ENCODE measurements at places on chromosomes 1 and 21.

DNA sequence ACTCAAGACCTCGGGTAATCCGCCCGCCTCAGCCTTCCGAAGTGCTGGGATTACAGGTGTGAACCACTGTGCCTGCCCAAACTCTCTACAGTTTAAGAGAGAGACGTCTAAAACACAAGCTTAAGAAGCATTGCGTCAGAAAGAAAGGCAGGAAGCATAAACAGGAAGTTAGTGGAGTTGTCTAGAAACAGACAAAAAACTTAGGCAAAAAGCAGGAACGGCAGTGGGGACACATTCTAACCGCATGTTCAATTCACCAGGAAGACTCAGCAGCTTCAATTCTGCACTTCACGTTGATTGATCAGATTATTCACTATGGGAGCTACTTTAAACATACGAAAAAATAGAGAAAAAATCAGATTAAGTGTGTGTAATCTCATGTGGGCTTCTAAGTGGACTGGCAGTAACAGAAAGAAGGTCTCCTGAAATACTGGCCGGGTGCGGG lies 7.4 kb downstream of the CFAP74 start:
- DNase-seq = no peak

GRCh38 chr1:213586587-213586972 lies 401.2 kb upstream of the PROX1 start:
- no peak for DNase-seq

DNA sequence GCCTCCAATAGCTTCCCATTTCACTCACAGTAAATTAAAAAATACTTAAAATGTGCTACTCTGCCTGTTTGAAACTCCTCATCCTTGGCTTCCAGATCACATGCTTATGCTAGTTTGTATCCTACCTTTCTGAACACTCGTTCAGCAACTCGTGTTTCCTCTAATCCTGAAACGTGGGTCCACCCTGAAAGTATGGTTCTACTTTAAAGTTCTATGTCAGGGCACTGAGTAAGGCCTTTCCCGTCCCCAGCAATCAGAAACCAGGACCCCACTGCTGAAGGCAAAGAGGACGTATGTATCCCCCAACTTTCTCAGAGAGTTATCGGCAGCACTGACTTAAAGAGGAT lies 419 bp upstream of the TSEN15 start:
- DNase-seq = no peak

- no peak for DNase-seq
Observed at GRCh38 chr1:53432611-53433010, 26.6 kb upstream of the DMRTB1 start.

DNA sequence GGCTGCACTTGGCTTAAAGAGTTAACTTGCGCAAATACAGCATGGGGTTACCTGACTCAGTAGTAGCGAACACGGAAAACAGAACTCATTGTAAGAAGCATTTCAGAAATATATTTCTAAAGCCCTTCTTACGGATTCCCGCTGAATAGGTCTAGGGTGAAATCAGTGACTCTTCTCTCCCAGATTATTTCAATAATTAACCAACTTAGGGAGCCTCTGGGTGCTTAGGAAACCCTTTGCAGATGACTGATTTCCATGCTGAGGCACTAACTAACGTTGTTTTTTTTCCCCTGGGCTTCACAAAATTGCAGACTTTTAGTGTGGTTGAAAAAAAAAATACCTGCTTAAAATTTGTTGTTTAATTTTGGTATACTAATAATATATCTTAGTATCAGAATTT lies 40.3 kb downstream of the BTG3 start:
- no peak for DNase-seq

DNA sequence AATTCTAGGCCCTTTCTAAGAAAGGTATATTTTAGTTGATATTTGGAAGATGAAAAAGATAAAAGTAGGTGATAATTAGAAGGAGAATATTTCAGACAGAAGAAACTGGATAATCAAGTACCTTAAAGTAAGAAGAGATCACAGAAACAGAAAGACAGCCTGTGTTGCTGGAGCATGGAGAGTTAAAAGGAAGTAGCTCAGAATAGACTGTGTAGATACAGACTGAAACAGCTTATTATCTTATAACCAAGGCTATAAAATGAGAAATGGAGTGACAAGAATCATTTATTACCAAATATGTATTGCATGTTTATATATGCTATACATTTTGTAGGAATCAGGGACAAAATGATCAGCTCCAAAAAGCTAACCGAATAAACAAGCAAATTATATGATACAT lies 1120.3 kb downstream of the BRINP3 start:
- DNase-seq = no peak

DNA sequence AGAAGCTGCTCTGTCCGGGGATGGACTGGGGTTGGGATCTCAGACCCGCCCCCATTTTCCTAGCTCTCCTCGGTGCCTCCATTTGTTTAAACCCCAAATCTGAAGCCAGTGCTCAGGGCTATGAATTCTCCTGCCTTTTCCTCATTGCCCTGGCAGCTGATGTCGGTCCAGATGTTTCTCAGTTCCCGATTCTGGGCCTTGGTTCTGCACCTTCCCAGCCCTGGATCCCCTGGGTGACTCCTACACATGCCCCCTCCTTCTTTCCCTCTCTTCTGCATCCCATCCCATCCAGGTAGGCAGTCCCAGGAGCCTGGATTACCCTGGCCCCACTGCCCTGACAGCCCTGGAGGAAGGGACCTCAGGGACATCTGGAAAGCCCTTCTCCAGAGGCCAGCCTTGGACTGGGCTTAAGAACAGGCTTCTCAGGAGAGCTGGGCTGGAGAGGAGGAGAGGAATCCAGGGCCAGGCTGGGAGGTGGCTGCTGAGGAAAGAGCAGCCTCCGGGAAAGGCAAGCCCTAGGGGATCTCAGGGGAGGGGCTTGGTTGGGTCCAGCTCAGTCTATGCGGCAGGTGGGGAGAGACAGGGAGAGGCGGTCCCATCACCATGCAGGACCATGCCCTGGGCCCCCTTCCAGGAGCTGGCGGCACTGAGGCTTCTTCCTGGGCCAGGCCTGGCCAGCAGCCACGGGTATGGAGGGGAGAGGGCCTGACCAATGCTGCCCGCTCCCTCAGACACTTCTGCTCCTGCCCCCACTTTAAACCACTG lies 6.8 kb upstream of the EPS8L3 start:
- no peak for DNase-seq

DNA sequence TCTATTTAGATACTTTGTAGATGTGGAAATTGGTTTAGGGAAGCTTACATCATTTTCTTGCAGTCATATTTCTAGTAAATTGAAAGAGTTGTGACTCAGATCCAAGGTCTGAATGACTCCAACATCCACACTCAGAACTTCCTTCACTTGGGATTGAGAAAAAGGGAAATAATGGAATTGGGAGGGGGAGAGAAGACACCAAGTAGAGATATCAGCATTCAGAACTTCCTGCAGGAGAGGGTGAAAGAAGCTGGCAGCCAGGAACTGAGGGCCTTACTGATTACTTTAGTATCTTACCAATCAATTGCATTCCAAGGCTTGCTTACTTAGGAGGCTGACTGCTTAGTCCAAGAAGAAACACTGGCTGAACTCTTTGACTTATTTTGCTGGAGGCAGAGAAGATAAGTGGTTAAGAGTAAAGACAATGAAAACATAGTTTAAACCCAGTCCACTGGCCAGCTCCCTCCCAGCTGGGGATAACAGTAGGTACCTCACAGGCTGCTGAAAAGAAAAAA lies 21.7 kb downstream of the APP start:
- DNase-seq = no peak

DNA sequence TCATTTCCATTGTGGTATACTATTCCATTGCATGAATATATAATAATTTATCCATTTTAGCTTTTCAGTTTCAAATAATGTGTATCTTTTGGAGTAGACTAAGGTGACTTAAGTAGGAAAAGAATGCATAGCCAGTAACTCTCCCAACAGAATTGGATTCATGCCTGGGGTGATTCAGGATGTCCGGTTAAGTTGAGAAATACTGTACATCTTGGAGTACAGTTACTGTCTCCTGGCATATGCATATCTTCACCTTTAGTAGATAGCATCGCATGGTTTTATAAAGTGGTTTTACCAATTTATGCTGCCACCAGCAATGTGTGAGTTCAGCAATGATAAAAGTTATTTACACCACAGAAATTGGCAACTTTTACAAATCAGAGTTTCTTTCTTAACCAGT lies 18.6 kb upstream of the SLC6A9 start:
- no peak for DNase-seq

DNA sequence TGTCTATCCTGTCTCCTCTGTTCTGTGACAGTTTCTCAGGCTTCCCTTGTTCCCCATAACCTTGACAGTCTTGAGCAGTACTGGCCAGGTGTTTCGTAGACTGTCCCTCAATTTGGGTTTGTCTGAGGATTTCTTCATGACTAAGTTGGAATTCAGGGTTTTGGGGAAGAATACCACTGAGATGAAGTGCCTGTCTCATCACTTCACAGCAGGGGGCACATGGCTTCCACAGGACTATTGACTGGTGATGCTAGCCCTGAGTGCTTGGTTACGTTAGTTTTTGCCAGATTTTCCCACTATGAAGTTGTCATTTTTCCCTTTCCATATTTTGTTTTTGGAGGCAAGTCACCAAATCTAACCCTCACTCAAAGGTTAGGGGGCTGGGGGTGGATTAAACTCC lies 45.7 kb downstream of the CDCP2 start:
- no peak for DNase-seq

GRCh38 chr21:25722631-25723030 lies 12.1 kb downstream of the ATP5PF start:
- no peak for DNase-seq

- DNase-seq = no peak
Observed at GRCh38 chr1:174428033-174428432, 19.7 kb upstream of the GPR52 start.

DNA sequence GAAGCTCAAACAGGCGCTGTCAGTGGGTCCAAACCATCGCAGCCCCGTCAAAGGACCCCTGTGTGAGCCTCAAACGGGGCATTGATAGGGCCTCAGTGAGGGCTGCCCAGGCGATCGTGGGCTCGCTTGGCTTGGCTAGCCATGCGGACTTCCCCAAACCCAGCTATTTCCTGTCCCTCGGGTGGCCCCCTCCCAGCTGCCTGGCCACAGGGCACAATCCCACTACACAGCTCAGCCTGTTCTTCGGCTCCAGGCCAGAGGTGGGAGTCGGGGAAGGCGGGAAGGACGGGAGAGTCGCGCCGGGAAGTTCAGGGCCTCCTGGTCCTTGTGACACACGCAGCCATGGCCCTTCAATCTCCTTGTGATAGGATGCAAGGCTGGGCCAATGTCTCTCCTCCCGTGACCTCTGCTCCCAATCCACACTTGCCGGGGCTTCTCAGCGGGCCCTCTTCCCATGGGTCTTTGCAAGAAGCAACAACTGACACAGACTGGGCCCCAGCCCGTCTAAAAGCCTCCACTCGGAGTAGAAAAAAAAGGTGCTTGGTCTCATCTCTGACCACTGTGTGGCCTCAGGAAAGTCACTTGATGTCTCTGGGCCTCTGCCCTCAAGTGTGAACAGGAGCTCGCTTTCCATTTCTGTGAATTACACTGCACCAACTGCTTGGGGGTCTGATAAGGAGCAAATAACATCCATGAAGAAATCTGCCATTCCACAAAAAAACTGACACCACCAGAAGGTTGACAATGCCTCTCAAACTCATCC lies 7.1 kb upstream of the MATN1 start:
- DNase-seq = no peak

DNA sequence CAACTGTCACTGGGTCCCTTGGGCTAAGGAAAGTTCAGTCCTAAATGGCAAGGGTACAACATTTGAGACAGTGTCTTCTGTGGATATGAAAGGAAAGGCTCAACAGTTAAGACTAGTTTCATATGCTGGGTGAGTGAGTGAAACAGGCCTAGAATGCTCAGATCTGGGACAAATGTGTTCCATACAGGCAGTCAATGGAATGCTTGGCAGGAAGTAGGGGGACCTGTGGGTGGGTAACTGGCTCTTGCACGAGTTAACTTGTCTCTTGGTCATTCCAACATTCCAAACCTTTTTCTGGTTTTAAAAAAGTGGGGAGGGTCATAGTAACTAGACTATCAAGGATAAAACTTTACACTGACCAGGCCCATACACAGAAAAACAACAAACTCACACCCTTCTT lies 17.8 kb upstream of the ADAM30 start:
- DNase-seq = no peak

DNA sequence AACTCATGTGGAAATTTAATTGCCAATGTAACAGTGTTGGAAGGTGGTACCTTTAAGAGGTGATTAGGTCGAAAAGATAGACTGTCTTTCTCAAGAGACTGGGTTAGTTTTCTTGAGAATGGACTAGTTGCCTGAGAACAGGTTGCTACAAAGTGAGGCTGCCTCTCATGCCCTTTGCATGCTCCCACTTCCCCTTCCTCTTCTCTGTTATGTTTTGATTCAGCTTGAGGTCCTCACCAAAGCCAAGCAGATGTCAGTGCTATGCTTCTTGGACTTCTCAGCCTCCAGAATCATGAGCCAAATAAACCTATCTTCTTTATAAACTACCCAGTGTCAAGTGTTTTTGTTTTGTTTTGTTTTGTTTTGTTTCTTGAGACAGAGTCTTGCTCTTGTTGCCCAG lies 187.0 kb upstream of the RUNX1 start:
- no peak for DNase-seq

DNA sequence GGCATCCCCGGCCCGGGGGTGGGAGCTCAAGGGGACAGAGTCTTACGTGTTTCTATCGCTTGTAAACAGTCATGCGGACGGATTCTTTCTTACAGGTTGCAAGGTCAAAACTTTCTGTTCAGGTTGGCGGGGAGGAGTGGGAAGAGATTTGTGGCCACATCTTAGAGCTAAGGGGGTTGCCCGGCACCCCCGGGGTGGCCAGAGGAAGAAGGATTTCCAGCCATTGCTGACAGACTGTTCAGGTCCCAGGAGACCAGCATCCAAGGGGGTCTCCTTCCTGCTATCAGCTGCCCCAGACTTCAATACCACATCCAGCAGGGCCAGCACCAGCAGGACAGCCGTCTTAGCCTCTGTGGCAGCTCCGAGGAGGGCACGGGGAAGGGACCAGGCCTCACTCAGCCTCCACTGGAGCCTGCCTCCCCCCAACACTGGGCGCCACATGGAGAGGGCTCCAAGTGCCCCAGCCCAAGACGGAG lies 52.0 kb downstream of the KIF21B start:
- no peak for DNase-seq

DNA sequence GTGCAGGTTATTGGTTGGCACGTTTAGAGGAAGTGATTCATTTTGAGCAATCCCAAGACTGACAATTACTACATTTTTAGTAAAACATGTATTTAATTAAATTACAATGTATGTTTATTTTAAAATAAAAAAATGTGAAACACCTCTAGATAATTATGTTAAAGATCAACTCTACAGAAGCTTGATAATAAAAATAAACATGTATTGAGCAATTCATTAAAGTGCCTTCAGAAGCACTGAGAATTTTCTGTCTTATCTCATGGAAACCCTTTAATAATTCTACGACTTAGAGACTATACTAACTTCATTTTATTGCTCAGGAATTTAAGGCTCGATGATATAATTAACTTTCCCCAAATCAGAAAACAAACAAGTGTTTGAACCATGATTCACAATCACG lies 208.0 kb upstream of the BRINP3 start:
- DNase-seq = no peak

- no peak for DNase-seq
Observed at GRCh38 chr1:67133177-67133576, 1.6 kb downstream of the C1orf141 start.

GRCh38 chr1:84619383-84620102 lies 45.3 kb upstream of the CTBS start:
- no peak for DNase-seq

- DNase-seq = no peak
Observed at GRCh38 chr1:186531561-186532165, 70.7 kb upstream of the PDC start.

All from HuH-7 (cell line).